Midbrain (tissue), 1 donor: ENCODE measurements at places on chromosomes 2 and 18.

DNA sequence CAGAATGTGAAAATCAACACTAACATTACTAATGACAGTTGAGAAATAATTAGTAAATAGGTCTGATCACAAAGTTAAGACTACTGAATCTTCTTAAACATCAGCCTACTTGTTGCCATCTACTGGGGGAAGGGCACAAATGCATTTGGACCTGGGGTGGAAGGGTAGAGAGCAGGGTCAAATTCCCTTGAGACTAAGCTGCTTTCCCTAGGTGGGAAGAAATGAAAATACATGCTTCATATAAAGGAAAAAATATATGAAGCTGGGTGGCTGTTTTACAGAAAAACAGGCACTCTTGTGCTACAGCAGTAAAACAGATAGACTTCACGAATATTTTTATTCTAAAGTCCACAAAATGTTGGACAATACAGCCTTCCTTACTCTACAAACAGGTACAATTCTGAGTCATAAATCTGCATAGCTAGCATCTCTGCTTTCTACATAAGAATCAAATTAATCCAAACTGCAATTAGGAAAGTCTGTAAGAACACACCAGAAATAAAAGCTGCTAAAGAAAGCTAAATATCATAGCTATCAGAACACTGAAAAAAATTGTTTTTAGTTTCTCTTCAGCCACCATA, 10.9 kb downstream of the TRIP12 start:
- DNase-seq: no peak

DNA sequence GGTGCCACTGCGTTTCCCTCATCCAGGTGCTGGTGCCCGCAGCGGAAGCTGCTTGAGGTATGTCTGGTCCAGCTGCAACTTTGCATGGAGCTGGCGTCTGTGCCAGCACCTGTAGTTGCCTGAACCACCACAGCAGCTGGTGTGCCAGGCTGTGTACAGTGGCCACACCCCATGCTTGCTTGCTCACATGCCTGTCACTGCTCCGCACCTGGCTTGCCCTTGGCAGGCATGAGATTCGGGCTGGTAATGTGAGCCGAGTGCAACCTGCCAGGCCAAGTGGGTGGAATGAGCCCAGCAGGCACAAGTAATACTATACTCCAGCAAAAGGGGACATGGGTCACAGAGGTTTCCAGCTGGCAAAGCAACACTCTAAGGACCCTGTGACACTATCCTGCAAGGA, 1123.3 kb upstream of the ACVR2A start:
- DNase-seq: no peak

DNA sequence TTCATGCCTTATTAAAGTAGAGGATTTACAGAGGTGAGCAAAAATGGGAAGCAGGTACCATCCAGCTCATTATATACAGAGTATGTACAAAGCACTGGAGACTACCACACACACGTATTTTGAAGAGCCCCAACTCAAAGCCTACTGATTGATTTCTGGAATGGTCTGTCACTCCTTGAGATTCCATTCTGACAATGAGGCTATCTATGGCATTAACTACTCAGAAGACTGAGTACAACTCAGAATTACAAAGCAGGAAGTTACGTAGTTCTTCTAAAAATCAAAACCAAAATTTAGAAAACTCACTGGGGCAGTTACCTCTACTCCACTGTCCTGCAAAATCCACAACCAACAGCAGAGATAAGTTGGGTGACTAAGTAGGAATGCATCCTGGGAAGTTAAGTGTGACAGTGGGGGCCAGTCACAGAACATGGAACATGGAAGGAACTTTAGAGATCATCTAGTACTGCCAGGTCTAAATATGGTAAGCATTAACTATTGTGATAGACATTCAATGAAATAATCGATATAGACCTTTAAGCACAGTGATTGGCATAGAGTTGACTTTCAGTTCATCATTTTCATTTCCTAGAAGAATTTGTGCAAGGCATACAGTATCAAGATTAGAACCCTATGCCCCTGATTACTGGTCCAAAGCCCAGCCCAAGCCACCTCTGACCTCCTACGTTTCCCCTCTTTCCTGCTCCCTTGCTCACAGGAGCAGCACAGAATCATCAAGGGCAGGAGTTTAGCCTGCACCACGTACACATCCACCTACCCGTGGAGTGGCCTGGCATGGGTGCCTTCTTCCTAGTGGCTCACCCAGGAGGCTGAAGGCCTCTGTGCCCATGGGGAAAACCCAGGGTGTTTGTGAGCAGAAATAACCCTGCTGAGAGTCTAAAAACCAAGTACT, 80.1 kb upstream of the FOSL2 start:
- no peak for DNase-seq

- DNase-seq: no peak
Observed at GRCh38 chr2:178365116-178365515, 85.9 kb downstream of the PRKRA start.

DNA sequence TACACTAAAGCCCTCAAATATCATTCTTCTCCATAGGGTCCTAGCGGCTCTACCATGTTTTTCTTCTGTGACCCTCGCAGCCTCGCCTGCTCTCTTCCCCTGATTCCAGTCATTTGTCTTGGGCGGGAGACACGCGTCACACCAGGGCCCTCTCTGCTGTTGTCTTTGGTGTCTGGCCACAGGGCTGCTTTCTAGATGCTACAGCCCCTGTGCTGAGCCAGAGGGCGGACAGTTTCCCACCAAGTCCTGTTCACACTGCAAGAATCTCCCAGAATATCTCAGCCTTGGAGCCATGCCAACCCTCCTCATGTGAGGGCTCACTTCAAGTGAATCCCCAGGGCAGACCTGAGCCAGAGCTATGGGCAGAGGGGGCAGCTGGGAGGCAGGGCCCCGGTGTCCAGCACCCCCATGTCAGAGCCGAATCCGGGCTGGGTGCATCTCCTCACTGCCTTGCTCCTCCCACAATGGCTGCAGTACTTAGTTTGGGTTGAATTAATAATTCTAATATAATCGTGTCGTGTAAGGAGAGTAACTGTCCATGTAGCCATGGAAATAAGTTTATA, 42.1 kb downstream of the DIPK1C start:
- no peak for DNase-seq

DNA sequence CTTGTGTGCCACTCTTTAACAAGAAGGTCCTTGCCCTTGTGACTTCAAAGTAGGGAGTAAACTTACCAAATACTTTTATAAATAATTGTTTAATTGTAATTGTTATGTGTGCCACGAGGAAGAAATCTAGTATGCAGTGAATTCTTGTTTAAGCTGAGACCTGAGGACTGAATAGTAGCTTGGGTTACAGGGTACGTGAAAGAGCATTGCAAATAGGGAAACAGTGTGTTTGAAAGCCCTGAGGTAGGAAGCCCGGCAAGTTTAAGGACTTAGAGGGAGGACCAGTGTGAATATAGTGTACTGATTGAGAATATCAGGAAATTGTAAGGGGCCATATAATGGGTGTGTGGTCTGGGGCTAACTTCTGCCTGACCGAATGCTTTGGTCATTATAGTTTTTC, 26.2 kb downstream of the PHLPP1 start:
- no peak for DNase-seq

- DNase-seq: no peak
Observed at GRCh38 chr2:134229540-134229939, 24.3 kb upstream of the MGAT5 start.
